ENCODE measurements at places on chromosomes 1 and 21.

DNA sequence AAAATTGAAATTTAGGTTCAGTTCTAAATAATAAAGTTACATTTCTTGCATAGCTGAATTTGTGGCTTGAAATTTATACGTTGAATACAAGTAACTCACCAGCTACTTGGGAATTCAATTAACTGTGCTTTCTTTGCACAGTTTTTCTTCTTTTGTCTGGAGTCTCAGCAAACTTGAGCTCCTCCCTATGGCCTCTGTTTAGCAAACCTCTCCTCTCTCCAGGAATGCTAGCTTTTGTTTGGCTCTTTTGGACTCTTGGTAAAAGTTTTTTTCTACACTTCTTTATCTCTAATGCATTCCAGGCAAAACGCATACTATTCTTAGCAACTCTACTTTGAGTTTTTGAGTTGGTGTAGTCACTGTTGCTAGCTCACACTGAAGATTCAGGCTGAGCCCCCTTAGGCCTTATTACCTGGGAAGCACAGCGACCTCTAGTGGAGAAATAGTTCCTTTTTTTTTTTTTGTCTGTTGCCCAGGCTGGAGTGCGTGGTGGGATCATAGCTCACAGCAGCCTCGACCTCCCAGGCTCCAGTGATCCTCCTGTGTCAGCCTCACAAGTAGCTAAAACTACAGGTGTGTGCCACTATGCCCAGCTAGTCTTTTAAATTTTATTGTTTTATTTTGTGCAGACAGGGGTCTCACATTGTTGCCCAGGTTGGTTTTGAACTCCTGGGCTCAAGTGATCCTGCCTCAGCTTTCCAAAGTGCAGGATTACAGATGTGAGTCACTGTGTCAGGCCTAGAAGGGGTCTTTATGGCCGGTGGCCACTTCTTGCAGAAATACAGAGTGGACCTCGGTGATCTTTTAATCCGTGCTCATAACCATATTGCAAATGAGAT lies 61.7 kb downstream of the CASQ2 start:
- peak; percentile 57 for DNase-seq

DNA sequence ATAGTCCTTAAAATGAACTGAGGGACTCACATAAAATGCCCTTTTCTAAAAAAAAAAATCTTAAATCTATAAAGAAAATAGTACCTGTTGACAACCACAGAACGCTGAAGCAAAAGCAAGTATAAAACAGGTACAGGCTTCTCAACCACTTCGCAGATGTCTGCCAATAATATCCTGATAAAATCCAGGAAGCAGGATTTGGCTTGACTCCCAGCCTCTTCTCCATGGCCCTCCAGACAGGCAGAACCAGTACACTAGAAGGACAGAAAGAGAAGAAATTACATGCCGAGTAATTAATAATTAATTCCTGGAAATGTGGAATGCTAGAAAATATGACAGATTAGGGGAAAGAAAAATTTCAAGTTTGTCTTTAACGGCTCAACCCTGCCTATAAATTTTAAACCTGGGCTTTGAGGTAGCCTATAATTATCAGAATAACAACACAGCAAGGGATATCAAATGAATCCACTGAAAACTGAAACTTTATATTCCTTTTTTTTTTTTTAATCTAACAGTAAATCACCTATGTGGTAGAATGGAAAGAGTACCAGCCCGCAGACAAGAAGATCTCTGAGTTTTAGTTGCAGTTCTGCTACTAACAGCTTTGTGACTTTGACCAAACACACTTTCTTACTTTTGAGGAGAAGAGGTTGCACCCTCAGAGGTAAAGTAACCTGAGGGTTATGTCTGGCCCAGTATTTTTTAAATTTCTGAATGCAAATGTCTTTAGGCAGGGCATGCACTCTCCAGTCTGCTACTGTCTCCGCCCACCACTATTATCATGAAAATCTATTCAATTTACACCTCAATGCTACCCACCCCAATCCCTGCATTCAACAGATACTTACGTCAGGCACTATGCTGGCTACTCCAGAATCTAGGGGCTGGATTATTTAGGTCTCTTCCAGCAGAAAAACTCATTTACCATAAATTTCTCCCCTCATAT lies 2.7 kb downstream of the KIAA0319L start:
- DNase-seq = no peak

DNA sequence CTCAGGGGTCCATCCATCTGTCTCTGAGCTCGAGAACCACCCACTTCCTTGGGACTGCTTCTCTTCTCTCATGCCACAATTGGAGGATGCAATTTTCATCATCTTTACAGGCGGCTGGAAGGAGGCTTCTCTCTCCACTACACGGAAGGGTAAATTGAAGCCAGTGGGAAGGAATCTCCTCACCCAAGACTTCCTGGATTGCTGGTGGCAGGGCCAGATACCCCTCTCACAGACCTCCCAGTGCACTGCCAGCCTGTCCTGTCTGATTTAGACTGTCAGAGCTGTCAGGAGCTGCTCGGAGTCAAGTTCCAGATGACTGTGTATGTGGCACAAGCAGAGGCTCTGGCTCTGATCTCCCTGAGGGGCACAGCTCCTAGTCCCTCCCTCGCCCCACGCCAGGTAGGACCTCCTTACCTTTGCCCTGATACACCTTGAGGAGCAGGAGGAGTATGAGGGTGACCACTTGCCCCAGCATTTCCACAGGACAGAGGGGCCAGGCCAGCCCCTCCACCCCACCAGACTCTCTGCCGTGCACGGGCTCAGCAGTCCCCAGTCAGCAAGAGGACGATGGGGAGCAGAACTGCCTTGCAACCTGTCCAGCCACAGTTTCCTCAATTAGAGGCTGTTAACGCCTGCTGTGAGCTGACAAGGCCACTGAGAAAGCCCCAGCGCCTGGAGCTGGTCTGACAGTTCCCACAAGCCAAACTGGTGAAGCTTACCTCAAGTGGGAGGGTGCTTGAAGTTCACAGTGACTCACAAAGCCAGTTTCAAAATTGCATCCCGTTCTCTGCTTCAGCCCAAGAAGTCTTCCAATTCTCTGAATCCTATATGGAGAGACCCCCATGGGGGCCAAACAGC lies at the start of gene CD244:
Gene CD244 (minus strand): TSS at position 685 of the 858 bp plus-strand sequence. CDS start 210 bp downstream, at position 475.
- DNase-seq = no peak

DNA sequence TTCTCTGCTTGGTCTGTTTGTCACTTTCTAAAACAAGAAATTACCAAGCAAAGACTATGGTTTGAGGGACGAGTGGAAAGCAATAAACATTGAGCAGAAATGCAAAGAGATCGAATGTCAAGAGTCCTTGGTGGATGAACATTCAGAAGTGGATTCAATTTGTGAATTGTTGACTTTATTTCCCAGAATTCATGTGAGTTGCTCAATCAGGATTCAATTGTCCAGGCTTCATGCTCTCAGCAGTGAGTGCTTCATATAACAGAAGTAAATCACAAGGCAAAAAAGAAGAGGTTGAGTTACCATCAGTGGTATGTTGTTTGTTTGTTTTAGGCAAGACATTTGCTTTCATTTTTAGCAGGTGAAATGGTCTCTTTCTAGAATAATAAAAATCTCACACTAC lies 31.9 kb downstream of the NGF start:
- no peak for DNase-seq

DNA sequence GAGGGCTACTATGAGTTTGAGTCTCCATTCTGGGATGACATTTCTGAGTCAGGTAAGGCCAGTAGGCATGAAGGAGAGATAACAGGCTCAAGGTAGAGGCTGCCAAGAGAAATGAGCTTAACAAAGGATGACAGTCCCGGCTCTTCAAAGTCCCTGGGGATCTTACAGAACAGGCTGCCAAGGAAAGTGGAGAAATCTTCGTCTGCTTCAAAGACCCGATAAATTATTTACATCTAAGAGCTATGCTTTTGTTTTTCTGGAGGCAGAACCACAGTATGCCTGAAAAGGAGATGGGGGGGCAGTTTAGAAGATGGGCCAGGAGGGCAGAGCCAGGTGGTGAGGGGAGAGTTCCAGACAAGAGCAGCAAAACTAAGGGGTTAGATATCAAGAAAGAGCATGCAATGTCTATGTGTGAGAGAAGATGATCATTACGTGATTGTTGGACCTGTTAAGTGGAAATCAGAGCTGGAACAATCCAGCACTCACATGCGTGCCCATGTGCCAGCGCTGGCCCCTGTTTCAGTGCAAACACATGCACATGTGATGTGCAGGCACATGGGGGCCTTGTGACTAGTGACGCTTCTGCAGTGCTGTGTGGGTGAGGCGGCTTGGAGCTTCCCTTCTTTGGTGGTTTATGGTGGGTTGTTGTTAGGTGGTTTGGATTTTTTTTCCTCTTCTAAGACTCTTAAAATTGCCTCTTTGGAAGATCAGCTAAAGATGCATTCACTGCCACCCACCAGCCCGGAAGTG lies 25.7 kb downstream of the CAMK1G start:
- no peak for DNase-seq

DNA sequence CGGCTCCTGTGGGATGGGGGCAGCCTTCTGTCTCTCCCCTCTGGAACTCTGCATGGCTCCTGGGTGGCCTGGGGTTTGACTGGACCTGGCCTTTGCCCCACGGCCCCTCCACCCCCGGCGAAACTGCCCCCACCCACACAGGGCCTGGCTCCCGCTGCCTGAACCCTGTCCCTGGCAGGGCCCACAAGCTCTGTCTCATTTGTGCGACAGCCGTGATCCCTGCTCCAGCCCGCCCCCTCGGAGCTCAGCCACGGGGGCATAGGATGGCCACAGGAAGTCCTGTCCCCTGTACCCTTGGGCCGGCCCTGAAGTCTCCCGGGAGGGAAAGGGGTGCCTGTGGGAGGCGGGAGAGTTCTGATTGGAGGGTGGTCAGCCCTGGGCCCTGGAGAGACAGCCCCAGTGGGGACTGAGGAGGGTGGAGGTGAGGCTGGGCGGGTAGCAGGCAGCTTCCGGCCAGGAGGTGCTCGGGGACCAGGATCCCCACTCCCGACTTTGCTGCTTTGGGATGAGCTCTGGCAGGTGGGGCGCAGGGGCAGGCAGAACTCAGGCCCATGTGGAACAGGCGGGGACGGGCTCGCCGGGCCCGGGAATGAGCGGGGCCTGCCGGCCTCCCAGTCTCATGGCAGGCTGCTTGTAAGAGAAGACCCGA lies 45.1 kb downstream of the SLX9 start:
- no peak for DNase-seq

- no peak for DNase-seq
Observed at GRCh38 chr1:89347296-89347695, 16.6 kb upstream of the GBP6 start.

- DNase-seq = no peak
Observed at GRCh38 chr1:223504741-223505140, 111.5 kb downstream of the CCDC185 start.

DNA sequence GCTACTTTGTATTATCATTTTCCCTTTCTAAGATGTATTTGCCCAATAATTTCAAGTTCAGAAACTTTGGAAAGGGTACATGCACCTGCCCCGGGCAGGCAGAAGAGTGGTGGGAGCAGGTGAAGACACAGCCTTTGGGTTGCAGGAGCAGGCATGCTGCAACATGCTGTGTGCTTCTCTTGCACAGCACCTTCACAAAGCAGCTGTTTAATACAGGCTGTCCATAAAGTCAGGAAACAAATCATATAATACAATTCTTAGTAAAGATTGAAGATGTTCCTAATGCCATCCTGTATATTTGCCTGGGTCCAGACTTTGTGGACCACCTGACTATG lies 182.9 kb downstream of the ZNF281 start:
- no peak for DNase-seq

DNA sequence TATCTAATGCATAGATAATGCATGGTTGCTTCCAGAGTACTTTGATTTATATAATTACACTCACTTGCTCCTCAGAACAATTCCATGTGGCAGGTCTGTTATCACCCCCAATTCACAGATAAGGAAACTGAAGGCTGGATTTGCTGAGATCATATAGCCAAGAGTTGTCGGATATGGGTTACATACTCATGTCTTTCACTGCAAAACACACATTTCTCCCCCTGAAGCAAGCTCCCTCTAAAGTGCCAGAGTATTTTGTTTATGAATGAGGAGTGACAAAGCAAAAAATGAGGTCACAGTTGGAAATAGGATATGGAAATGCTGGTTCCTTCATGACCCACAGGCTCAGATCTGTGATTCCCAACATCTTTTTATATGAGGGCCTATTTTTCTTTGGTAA lies 134.2 kb downstream of the ROR1 start:
- no peak for DNase-seq

DNA sequence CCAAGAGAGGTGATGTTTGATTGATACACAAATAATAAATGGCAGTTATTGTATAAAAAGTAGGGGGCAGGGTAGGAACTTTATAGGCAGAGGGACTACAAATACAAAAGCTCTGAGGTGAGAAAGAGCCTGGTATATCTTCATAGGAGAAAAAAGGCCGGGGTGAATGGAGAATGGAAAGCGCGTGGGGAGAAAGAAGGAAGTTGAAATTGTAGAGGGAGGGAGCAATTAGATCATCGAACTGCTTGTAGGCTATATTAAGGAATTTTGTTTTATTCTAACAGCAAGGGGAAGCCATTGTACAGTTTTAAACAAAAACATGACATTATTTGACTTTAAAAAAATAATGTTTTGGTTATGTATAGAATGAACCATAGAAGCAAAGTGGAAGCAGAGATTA lies 147.4 kb downstream of the PDE4B start:
- DNase-seq = no peak

DNA sequence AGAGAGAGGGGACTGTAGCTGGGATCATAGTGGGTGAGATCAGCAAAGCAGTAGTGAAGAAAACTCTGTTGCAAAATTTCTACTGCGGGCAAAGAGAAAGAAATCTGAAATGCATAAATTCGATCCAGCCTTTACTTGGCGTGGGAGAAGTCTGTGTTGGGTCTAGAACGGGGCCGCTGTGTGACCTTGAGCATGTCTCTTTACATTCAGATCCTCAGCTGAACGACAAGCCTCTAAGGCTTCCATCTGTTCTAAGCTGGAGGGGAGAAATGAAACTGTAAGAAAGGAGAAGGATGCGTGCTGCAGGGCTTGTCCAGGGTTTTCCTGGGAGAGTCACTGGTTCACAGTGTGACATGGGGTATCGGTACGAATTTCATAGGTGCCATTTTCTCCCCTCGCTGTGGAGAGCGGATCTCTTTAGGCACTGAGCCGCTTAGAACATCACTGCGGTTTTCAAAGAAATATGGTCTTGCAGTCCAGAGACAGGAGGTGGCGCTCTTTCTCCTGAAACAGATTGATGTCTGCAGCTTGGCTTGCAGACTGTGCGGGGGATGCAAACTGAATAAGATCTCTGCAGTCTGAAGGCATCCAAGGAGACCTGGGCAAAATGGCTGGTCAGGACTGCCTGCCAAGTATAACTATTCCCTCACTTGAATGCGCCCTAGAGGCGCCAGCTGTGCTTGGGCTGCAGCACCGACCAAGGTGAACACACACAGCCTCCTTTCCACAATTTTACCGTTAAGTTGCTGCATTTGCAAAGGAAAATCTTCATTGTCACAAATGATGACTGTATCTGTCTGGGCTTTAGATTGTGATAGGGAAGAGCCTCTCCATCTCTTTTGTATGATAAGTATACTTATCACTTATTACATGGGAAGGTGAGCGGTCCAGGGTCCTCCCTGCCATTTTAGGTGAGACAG lies 104.1 kb downstream of the XCL2 start:
- DNase-seq = peak; percentile 50

DNA sequence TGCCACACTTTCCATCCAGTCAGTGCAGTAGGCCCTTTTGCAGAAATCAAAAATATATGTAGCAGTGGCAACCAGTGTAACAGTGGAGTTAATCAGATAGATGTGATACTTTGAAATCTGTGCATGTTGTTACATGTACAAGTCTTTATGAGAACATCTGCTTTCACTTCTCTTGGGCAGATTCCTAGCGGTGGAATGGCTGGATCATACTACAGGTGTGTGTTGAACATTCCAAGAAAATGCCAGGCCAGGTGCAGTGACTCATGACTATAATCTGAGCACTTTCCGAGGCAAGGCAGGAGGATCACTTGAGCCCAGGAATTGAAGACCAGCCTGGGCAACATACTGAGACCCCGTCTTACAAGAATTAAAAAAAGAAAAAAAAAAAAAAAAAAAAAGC lies 55.3 kb downstream of the GNB1 start:
- DNase-seq = peak; percentile 30

GRCh38 chr1:218395916-218396315 lies 50.8 kb downstream of the TGFB2 start:
- no peak for DNase-seq
